ENCODE measurements at places on chromosomes 12 and 14. TPM values are rescaled to one million over a fixed set of nuclear protein-coding genes. Genes with fewer than 3 reads are reported as not detected.

The CLEC12A gene
- 0.64 TPM for total RNA-seq

The ISM2 gene
- 1.6 TPM for total RNA-seq

The CARMIL3 gene
- total RNA-seq, result 1.1 TPM

The ABCC9 gene
- total RNA-seq, result 0.68 TPM

The MGST1 gene
- total RNA-seq, result 84.3 TPM

GRCh38 chr12:88553941-88554658, 26.2 kb downstream of the KITLG start:
- no peak for DNase-seq

DNA sequence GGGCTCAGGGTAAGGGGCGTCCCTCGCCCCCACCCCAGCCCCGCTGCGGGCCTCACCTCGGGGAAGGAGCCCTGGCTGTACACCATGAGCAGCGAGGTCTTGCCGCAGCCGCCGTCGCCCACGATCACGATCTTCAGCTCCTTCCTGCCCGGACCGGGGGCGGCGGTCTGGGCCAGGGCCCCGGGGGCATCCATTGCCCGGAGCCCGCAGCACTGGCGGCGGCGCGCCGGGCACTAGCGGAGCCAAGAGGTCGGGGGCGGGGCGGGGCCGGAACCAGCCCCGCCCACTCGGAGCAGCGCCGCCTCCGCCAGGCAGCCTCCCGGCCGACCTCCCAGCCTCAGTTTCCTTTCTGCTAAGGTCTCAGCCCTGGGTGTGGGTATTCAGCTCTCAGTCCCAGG, at the start of gene RHOF:
Gene RHOF, minus strand, starts transcription at position 249 of the 398 bp plus-strand sequence. Its CDS starts 55 bp downstream, at position 194.
- no peak for DNase-seq

- DNase-seq, result no peak
These were observed 56.4 kb downstream of the KDM5A start for GRCh38 chr12:332581-333205.

- no peak for DNase-seq
These were observed 59.1 kb downstream of the UBR7 start for GRCh38 chr14:93266127-93266526.

DNA sequence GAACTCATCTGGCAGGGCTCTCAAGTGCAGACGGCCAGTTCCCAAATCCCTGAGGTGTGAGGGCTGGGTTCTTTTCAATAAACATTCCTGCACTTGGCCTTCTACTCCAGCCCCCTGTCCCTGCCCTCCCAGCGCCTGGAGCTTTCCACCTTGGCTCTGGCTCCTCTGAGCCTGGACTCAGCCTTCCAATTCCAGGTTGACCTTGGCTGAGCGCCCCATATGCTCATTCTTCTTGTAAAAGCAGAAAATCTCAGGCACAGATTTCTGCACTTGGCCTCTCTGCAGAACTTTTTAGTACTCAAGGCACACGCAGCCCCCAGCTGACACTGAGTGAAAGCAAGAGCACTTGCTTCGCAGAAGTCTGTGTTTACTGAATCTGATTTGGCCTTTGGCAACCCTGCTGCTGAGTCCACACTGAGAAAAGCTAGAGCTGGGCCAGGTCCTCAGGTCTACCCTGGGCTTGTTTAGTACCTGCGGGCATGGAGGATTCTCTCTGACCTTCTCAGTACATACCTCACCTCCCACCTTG, 222.7 kb downstream of the MSRB3 start:
- no peak for DNase-seq

GRCh38 chr12:83156815-83157214, 470.1 kb downstream of the TMTC2 start:
- DNase-seq, result no peak

GRCh38 chr12:1993871-1994371, 10.3 kb downstream of the DCP1B start:
- DNase-seq, result no peak

DNA sequence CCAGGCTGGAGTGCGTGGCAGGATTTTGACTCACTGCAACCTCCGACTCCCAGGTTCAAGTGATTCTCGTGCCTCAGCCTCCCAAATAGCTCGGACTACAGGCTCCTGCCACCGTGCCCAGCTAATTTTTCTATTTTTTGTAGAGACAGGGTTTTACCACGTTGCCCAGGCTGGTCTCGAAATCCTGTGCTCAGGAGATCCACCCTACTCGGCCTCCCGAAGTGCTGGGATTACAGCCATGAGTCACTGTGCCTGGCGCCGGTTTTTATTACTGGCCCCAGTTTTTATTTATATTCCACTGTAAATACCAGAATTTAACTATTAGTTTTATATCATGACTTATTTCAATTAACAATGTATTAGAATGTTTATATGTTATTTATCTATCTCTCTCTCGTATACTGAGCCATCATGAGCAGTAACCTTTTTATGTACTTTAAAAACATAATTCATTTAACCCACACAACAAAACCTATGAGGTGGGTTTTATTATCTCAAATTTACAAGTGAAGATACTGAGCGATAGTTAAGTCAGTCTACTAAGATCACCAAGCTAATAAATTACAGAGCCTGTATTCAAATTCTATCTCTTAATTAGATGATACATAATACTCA, 47.8 kb downstream of the HECTD1 start:
- DNase-seq, result no peak

- DNase-seq, result no peak
These were observed 34.6 kb downstream of the PTPRR start for GRCh38 chr12:70885956-70886355.

- no peak for DNase-seq
These were observed at the start of gene TMCC3 for GRCh38 chr12:94650143-94651056. TMCC3 (minus strand) TSS chr12:94650557; CDS start chr12:94650430, 127 bp downstream.

- no peak for DNase-seq
These were observed 949 bp downstream of the PLBD2 start for GRCh38 chr12:113359133-113359938.

DNA sequence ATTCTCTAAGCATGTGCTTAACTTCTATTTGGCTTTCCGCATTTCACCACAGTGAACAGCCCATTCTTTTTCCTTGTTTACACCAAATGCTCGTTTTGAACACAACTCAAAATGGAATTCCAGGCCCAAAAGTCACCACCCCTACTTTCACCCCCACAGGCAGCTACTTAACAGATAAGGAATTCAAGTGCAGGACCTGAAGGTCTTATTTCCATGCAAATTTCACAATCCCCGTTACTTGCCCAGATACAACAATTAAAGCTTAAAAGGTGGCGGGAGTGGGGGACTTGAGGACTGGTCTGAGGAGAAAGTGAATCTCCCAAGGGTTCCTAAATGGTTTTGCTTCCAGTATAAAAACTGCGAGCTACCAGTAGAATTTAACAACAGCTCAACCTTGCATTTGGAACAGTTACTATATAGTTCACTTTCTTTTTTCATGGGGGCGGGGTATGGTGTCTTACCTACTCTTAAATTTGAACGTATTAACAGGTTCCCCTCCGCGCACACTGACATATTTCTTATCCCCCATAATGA, 3.7 kb downstream of the USP44 start:
- DNase-seq, result no peak

Measured in esophagus squamous epithelium (tissue), 5 donors.